ENCODE measurements at places on chromosomes 7 and 10.

DNA sequence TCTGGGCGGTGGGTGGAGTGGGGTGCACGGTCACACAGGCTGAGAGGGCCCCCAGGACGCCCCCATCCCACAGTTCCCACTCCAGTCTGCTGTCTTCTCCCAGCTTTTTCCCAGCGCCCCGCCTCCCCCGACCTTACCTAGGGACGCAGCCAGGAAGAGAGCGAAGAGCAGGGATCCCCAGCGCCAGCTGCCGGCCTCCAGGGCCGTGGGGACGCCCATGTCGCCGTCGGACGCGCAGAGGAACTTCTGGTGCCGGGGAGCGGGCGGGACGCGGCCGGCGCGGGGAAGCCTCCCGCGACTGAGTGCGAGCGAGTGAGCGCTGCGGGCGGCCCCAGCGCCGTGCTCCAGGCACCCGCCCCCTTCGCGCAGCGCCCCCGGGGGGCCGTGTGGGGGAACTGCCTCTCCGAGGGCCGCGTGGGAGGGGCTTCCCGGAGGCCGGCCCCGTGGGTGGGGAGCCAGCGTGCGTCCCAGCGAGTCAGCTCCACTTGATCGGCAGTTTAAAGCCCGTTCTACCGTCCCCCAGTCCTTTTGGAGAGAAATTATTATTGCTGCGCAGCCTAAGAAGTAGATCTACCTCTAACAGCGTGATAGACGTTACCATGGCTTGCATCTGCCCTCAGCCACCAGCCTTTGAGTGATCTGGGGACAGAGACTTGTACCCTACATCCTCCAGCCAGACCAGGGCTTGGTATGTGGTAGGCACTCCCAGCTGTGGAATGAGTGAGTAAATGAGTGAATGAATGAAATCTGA lies at the start of gene VSIR:
Gene VSIR (minus strand): TSS at position 300 of the 751 bp plus-strand sequence. CDS start 81 bp downstream, at position 219.
- peak; percentile 81 for DNase-seq

GRCh38 chr10:77333610-77334340 lies 303.8 kb downstream of the KCNMA1 start:
- no peak for DNase-seq

DNA sequence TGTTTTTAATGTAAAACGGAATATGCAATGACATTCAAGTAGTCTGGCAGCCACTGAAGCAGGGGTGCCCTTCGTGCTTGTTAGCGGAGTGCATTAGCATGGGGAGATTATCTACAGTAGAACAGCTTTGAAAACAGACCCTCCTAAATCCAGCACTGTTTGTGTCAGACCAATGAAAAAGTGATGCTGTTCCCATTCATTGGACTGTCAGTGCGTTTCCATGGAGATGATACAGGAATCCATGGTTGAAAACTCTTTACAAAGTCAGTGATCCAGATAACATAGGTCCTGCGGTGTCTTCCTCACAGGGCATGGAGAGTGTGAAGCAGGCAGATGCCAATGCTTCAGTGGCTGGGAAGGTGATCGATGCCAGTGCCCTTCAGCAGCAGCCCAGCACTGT lies 73.6 kb downstream of the ITGB8 start:
- DNase-seq = no peak

- no peak for DNase-seq
Observed at GRCh38 chr10:8584666-8585065, 530.2 kb downstream of the GATA3 start.

- DNase-seq = no peak
Observed at GRCh38 chr10:65518379-65518778, 1407.5 kb upstream of the LRRTM3 start.

- no peak for DNase-seq
Observed at GRCh38 chr7:32399311-32399710, 90.9 kb downstream of the LSM5 start.

GRCh38 chr10:13990392-13990805 lies 340.3 kb downstream of the FRMD4A start:
- DNase-seq = no peak

DNA sequence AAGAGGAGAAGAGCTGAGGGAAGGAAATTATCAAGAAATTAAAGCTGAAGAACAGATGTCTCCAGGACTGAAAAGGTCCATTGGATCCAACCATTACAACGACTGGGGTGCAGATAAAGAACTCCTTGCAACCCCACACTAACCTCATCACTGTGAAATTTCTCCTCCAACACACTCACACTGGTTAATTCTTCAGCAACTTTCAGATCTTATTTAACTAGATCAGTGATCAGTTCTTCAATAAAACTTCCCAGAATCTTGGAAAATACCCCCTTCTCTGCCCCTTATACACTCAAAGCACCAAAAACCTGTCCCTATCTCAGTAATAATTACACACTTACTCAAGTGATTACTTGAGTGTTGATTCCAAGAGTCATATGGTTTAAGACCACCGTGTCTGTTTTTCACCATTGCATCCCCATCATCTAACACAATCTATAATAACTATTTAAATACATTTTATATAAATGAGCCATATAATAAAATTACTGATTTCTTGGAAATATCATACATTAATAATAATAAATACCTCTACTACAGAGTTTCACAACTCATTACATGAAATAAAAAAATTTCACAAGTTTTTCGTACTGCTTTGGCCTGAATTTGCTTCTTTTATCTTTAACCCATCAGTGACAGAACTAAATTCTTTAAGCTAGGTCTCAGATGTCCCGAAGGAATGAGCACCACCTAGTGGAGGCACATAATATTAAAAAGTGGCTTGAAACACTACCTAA lies 123.7 kb downstream of the MPP7 start:
- no peak for DNase-seq

DNA sequence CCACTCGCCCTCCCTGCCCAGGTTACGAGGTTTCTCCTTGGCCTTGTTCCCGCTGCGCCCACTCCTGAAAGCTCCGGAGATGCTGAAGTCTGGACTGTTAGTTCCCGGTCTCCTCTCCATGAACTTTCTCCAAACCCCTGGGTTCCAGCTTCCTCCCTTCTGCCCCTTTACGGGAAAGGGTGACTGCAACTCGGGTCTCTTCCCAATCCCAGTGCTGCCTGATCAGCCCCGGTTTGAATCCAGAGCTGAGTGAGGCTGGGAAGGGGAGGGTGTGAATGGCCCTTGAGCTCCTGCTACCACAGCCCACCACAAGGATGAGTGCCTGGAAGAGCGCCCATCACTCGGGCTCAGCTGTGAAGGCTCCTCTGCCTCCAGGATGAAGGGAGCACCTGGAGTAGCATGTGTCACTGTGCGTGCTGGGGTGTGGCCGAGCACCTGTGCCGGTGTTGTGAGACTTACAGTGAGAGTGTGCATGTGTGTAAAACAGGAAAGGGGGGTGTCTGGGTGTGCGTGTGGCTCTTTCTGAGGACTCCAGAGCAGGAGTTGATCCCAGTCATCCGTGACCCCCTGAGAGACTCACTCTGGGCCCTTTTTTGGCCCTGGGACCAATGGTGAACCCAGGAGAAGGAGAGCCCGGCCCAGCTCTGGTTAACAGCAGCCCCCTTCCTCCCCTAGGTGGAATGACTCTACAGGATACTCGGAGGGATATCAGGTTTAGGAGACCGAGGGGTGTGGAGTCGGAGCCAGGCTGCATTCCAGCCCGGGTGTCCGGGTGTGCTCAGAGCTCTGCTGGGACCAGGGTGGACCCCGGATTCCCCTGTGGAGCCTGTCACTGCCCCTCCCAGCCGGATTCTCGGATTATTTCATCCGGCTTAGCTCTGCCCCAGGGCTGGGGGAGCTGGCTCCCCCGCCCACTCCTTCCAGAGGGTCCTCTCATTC lies 1.1 kb upstream of the ZNF467 start:
- no peak for DNase-seq

DNA sequence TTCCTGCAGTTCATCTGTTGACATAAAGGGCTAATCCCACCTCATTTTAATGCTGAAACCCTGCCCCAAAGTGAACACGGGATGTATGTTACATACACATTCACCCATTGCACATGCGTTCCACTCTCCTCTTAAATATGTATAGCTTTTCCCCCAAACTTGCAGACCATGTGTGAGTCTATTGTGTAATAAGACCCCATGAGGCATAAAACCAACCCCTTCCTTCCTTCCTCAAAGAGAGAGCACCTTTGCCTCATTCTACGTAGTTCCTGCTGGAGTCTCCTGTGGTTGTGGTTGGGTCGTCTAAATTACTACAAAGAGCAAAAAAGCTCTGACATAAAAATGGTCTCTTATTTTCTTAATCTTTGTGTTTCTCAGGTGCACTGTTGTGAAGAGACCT lies 345.7 kb upstream of the KLF6 start:
- DNase-seq = no peak

GRCh38 chr7:91496251-91496820 lies 232.1 kb downstream of the FZD1 start:
- DNase-seq = no peak

DNA sequence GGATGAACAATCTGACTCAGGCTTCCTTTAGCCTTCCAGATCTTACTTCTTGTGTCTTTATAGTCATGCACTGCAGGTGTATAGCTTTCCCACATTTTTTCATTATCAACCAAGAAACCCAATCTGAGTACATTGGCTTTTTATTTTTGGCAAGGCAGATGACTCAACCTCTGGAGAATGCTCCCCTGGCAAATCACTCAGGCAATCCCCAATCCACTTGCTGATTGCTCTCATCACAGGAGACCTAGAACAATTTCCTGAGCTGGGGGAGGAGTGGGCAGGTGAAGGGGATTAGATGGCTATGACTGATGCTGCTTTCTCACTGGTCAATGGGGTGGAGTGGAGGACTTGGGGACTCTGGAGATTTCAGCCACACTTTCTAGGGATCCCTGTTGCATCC lies 134.4 kb downstream of the SLC16A9 start:
- no peak for DNase-seq

- no peak for DNase-seq
Observed at GRCh38 chr10:18005781-18006456, 54.2 kb downstream of the SLC39A12 start.
